ENCODE measurements at places on chromosomes 6 and 20.

GRCh38 chr20:52209154-52209571, 17.6 kb upstream of the ZFP64 start:
- no peak overlapping the region for H3K27ac ChIP-seq
- H3K4me1 ChIP-seq = no peaks in the 10 kb centered on the region
- no peaks in the 10 kb centered on the region for H3K36me3 ChIP-seq
- no peak for DNase-seq

GRCh38 chr6:34519971-34520644, 36.0 kb downstream of the SPDEF start:
- H3K4me1 ChIP-seq = peaks cover 6% of the 10 kb centered on the region
- no peaks in the 10 kb centered on the region for H3K36me3 ChIP-seq
- no peak overlapping the region for H3K27ac ChIP-seq
- no peak overlapping the region for H3K4me3 ChIP-seq

- H3K4me1 ChIP-seq = no peaks in the 10 kb centered on the region
- DNase-seq = no peak
- H3K27me3 ChIP-seq = no peaks in the 10 kb centered on the region
- H3K4me3 ChIP-seq = no peak overlapping the region
Observed at GRCh38 chr6:153309651-153310050, 178.6 kb upstream of the RGS17 start.

DNA sequence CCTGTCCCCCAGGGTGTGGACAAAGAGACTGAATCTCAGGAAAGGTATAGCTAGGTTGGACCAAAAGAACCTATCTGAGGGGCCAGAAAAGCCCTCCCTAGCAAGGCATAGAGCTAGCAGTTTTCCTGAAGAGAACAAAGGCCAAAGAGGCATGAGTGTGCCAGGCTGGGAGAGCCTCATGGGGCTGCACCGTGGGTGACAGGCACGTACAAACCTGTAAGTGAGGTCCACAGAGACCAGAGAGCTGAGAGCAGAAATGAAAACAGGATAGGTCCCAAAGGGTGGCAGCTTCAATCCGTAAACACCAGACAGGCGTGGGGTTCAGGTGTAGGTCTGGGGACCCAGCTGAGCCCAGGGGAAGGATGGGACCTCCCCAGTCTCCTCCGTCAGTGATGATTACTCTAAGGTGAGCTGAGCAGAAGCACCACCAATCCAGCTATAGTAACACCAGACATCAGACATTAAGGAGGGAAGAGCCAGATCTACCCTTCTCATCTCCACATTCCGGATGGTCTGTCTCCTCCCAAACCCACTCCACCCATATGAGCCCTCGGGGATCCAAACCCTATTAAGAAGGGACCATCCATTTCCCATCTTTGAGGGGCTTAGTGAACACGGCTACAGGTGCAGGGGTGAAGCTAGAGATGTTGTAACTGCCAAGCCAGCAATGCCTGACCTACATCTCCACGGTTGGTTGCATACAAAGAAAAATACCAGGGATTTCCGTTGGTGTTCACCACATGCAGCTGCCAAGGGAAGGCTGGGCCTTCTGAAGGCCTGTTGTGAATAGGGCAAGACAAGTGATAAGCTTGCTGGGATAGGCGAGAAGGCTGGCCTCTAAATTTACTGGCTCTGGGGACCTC, 38.3 kb downstream of the BCL2L1 start:
- H3K27me3 ChIP-seq = no peaks in the 10 kb centered on the region
- DNase-seq = peak; percentile 7
- peaks cover 11% of the 10 kb centered on the region for H3K4me1 ChIP-seq
- no peaks in the 10 kb centered on the region for H3K36me3 ChIP-seq

- no peaks in the 10 kb centered on the region for H3K27me3 ChIP-seq
- no peak for DNase-seq
- H3K4me1 ChIP-seq = peaks cover 10% of the 10 kb centered on the region
- H3K36me3 ChIP-seq = no peaks in the 10 kb centered on the region
- no peak overlapping the region for H3K4me3 ChIP-seq
Observed at GRCh38 chr20:23289249-23289648, 61.3 kb upstream of the NXT1 start.

- peaks cover 10% of the 10 kb centered on the region for H3K4me1 ChIP-seq
- no peaks in the 10 kb centered on the region for H3K27me3 ChIP-seq
- H3K36me3 ChIP-seq = no peaks in the 10 kb centered on the region
- no peak overlapping the region for H3K4me3 ChIP-seq
- H3K27ac ChIP-seq = no peak overlapping the region
Observed at GRCh38 chr6:152112491-152113261, 305.2 kb downstream of the ESR1 start.

DNA sequence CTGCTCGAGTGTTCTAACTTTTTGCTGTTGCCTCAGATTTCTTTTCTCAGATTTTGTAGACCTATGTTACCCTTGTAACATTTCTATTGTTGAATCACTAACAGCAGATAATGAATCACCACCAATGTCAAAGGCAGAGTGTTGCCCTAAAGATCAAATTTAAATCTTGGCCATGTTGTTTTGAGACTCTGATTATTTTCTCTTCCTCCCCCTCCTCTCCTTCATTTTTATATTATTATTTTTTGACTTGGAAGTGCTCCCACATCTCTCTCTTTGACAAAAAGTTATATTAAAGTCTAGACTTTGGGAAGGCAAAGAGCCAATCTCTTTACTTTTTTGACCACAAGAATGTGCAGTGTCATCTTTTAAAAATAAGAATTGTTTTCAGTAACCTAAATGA, 422.7 kb downstream of the NKAIN2 start:
- no peak overlapping the region for H3K27ac ChIP-seq
- no peaks in the 10 kb centered on the region for H3K36me3 ChIP-seq
- no peak overlapping the region for H3K4me3 ChIP-seq
- H3K4me1 ChIP-seq = no peaks in the 10 kb centered on the region

Measured in hepatocyte (in vitro differentiated cells).